Activated naive CD4-positive, alpha-beta T cell treated with anti-CD3 and anti-CD28 coated beads, Interleukin-2, amount 50 U/mL, for 16 hours (primary cell): ENCODE measurements at places on chromosomes 6 and 20.

DNA sequence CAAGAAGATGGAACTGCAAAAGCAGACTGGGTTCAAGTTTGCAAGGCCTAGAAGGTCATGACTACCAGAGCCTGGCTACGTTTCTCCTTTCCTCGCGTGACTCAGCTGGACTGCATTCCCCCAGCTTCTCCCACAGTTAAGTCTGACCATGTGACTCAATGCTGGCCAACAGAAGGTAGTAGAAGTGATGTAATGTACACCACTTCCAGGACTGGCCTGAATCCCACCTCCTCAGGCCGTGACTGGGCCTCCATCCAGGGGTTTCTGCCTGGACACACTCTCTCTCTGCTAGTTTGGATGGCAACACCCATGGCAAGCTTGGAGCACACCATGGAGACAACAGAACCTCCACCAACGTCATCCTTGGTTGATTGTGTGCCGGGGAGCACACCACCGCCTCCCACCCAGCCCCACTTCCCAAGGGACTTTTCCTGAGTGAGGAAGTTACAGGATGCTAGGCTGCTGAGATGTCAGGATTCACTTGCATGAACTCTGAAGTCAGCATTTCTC lies 112.0 kb upstream of the CDYL start:
- DNase-seq = no peak

DNA sequence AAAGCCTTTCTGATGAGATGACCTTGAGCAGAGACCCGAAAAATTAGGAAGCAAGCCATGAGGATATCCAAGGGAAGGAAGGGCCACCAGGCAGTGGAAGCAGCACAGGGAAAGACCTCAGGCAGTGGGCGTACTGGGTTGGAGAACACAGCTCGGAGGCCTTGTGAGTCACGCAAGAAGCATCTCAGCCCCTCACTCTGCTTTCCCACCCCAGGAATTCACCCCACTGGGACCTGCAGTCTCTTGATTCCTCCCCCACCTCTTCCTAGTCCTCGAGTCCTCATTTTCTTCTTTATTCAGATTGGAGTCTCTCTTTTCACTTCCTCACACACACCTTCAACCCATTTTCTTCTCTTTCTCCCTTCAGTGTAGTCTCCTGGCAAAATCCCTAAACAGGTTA lies 27.0 kb downstream of the RPRD1B start:
- no peak for DNase-seq

DNA sequence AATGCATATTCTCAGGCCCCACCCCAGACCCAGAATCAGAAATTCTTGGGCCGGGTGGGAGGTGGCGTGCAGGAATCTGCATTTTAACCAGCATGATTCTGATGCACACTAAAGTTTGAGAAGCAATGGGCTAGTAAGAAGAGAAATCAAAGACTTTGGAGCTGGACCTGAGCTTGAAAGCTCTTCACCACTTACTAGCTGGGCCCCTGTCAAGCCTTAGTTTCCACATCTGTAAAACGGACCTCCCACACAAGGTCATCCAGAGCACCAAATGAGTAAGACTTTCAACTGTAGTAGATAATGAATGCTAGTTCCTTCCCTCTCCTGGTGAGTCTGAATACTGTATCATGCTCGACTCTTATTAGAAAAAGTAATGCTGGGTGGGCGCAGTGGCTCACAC lies 87.0 kb downstream of the TBC1D7 start:
- DNase-seq = no peak

DNA sequence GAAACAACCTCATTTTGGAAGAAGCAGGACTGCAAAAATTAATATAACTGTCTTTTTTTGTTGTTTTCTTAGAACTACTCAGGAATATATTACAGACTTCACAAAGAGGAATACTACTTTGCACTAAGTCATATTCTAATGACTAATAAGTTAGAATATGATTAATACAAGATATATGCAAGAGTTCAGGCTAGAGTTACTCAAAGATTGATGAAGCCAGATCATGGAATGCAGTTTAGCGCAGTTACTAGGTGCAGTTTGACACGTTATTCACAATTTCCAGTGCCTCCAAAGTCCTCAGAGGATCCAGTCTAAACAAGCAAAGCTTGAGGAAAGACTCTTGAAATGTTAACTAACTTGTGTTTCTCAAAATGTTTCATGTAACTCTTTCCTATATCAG lies 1.2 kb upstream of the MYCT1 start:
- no peak for DNase-seq

GRCh38 chr6:106461084-106461483 lies 100.6 kb downstream of the CRYBG1 start:
- no peak for DNase-seq

DNA sequence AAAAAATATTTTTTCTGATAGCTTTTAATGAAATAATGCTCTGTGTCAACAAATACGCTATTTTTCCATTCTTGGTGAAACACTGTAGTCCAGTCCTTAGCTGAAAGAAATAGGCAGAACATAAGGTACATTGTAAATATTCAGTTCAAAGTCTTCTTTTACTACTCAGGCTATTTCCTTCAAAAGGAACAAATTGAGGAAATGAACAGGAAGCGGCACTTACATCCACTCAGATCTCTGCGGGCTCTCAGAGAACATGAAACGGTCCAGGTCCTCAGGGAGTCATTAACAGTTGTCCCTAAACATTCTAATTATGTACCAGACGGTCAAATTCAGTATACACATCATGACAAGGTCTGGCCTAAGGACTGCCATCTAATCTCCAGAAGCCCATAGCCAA lies 212.6 kb downstream of the KIF16B start:
- DNase-seq = no peak

DNA sequence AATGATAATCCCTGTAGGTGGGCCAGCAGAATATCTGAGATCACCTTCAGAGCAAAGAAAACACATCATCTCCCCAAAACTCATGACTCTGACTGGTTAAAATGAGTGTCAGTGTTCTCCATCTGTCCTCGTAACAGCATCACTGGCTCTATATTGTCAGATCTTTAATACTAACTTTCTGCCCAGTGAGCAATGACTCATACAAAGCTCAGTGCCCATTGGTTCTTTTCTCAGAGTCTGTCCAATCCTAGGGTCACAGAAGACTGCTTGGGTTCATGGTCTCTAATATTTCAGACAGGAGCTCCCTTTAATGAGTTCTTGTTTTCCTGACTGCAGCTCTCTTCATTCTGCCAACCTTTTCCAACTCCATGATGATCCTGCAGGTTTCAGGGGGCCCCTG lies 36.4 kb downstream of the HLA-DPB1 start:
- DNase-seq = no peak
